ENCODE measurements at places on chromosomes 6 and 20.

- peak; percentile 22 for DNase-seq
Measured at GRCh38 chr20:4809707-4810106, 88.0 kb downstream of the PRND start.

GRCh38 chr20:10632721-10633509 lies 40.9 kb downstream of the JAG1 start:
- no peak for DNase-seq

DNA sequence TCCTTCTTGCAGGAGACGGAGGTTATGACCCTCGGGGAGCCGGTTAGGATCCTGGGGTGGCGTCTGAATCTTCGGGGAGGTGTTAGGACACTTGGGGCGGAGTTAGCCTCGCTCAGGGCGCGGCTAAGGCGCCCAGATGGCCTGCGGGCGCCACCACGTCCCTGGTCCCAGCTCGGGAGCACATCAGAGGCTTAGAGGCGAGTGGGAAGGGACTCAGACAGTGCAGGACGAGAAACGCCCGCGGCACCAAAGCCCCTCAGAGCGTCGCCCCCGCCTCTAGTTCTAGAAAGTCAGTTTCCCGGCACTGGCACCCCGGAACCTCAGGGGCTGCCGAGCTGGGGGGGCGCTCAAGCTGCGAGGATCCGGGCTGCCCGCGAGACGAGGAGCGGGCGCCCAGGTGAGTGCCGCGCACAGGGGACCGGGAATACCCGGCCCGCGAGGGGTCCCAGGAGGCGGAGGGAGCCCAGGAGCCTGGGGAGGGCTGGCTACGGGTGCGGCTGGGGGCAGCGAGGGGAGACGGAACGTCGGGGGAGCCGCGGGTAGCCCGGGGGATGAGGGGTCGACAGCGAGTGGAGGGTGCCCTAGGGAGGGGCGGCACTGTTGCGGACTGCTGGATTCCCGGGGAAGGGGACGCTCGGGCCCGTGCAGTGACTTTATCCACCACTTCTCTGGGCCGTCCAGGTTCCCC lies at the start of gene HCK:
Gene HCK, plus strand, starts transcription at position 153 of the 688 bp plus-strand sequence.
- DNase-seq: no peak

DNA sequence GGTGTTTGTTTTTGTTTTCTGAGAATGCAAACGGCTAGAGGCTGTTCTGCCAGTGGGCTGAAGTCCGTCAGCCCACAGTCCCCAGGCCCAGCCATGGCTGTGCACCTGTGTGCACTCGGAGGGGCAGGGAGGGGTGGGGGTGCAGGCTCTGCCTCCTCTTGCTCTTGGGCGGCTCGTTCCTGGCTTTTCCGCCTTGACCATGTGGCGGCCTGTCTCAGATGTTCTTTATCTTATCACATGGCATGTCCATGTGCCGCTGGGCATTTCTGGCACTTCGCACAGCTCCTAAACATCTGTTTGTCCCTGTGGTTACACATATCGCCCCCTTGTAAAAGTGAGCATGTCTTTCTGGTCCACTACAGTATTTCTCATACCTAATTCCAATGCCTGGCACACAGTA lies 137.0 kb downstream of the CDH4 start:
- DNase-seq: no peak

DNA sequence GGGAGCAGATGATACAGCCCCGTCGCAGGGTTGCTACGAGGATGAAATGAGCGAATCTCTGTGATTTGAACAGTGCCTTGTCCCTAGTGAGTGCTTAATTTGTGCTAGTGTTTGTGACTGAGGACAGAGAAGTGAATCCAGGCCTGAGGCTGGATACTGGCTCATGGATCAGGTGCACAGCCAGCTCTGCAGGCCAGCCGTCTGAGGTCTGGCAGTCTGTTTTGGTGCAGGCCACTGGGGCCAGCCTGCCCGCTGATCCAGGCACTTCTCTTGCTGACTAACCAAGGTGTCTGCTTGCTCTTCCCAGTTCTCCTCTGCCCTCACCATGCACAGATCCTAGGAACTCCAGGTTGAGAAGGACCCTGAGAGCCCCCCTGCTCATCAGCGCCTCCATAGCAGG lies 181.0 kb downstream of the LRFN2 start:
- no peak for DNase-seq

GRCh38 chr6:109235481-109236038 lies 140.3 kb downstream of the CEP57L1 start:
- DNase-seq: no peak

DNA sequence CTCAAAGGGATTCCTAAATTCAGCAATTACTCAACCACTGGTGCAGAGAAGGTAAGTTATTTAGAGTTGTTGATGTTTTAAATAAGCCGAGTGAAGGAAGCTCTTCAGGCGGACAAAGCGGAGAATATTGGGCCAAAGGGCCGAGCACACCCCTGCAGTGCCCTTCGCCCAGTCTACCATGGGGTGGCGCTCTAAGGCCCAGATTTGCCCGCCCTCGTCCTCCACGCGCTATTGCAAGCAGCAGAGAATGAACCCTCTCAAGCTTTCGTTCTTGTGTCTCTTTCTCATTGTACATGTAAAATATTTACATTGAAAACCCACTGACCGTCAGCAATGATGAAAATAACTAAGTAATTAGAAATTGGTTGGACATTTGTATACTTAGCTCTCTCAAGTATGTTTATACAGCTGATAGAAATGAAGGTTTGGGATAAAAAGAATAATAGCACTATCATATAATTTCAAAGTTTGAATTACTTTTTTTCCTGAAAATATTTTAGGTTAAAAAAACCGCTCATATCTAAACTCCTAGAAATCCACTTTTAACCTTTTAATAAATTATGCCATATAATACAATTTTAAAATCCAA lies 195.0 kb upstream of the CEP162 start:
- peak; percentile 5 for DNase-seq

DNA sequence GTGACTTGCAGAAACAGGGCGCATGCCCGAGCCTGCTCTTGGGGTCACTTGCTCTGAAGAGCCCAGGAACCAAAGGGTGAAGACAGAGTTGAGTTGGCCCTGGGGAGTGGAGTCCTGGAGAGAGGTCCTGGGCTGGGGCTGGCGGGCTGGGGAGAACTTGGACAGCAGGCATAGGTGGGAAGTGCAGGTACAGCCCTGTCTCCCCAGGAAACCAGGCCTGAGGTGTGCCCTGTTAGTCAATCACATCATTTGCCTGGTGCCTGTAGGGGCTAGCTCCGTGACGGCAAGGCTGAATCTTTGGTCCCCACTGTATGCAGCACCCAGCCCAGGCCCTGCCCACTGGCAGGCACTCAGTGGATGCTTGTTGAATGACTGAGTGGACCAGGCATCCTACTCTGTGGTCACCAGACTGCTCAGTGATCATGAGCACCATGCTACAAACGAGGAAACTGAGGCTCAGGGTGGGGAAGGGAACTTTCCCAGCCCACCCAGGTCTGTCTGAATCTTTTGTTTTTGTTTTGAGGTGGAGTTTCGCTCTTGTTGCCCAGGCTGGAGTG lies 15.6 kb upstream of the NOL4L start:
- DNase-seq: no peak

GRCh38 chr6:33236852-33237251 lies 28.6 kb downstream of the RING1 start:
- DNase-seq: no peak

DNA sequence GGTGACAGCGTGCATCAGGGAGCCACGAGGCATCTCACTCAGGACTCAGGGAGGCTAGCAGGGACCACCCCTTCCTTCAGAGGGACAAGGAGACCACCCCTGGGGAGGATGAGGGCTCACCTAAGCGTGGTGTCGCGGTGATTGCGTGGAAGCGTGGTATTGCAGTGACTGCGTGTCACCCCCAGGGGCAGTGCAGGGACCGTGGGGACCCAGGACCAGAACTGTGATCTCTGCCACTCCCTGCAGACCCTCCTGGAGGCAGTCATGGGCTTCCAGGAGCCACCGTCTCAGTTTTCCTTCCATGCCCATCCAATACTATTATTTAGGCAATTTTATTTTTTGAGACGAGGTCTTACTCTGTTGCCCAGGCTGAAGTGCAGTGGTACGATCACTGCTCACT lies 147.1 kb downstream of the TAF4 start:
- DNase-seq: no peak

DNA sequence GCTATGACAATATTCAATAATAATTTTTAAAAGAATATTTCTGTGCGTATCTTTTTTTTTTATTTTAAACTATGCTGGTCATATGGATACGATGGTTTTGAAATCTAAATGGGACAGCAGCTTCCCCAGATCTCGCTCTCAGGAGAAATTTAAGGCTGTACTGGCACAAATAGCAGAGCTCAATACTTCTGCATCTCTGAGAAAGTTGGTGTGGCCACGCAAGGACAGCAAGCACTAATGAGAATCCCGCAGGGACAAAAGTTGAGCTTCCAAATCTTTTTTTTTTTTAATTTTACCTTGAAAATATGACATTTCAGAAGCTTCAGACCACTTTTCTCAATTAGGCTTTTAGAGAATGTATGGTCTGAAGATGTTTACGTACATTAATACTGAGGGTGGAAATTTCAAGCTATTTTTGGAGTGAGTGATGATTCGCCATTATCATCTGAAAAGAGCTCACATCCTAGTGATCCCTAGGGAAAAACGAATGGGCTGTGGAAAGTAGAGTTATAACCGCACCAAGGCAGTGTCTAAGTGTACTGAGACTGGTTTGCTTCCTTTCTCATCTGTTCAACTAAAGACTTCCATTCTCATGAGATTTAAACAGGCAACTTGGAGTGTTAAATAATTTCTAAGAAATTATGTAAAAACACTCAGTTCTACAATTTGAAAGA lies 840.0 kb downstream of the C6orf118 start:
- DNase-seq: no peak

DNA sequence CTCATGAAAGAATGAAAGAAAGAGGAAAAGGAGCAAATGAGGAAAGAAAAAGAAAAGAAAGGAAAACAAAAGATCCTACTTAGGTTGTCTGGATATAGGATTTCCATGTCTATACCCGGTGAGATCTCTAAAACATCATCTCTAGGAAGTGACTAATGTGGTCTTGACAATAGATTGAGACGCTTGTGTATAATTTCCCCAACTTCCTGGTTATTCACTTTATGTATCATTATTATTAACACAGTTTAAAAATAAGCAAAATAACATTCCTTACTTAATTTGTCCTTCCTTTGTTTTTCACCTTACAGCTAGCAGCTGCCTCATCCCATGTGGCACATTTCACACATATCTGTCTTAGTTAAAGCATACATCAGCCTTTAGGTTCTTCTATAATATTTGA lies 27.0 kb downstream of the LAMA4 start:
- no peak for DNase-seq

DNA sequence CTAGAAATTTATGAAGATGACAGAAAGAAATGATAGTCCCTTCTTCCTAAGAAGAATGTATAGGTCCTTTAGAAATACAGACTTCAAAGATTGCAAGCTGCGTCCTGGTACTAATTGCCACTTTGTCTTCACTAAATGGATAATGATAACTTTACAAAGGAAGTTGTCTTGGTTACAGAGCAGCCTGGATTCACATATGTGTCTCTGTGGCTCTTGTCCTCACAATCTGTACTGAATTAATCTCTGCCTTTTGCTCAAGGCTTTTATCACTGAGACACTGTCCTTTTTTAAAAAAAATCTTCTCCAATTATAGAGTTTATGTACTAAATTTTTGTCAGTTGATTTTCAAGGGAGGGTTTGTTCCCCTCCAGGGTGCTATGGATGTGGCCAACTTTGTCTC lies 17.5 kb upstream of the MRAP2 start:
- no peak for DNase-seq

DNA sequence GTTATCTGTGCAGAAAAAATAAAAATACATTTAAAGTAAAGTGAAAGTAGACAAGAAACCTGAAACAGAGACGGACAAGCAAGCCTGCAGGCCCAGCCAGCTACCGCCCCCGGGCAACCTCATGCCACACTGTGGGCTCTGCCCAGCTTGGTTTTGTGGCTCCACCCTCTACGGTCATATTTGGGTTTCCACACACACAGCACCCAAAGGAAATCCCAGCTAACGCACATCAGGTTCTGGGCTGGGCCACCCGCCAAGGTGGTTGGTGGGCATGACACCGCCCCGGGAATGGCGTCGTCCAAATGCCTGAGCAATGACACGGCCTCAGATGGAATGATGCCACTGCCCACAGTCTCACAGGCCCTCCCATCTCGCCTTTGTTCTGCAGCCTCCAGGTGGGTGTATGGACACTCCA lies 22.9 kb downstream of the FAM110A start:
- DNase-seq: peak; percentile 67

GRCh38 chr6:158026901-158027589 lies 45.4 kb downstream of the SYNJ2 start:
- DNase-seq: no peak

DNA sequence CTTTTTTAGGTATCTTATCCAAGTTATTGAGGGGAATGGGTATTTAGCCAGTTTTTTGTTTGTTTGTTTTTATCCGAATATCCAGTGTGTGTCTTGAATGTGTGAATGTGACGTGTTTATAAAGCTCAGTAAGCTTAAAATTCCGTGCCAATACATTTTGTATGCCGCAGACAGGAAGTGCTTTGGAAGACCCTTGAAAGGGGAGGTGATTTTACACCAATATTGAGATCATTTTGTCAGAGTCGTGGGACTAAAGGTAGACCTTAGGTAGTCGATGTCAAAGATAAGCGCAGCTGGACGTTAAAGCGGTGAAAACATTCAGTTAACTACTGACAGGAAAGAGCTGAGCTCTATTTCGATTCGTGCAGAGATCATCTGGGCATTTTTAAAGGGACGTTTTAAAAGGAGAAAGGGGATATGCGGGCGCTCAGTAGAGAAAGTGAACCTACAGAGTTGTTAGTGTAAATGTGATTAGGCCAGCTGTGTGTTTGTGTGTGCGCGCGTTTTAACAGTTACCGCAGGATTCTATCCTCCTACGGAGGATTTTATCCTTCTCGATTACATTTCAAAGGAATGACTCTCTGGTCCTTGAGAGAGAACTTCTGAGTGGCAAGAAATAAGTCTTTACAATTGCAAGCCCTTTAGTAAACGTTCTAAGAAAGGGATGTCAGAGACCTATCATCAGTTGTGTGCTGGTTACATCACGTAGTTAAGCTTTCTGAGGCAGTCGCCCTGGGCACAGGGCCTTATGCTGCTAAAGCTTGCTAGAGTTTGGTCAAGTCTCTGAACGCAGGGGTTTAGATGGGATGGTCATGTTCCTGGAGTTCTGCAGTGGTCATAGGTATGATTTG lies 625 bp upstream of the ECHDC1 start:
- no peak for DNase-seq

- no peak for DNase-seq
Measured at GRCh38 chr6:56529594-56530191, 113.0 kb downstream of the DST start.

DNA sequence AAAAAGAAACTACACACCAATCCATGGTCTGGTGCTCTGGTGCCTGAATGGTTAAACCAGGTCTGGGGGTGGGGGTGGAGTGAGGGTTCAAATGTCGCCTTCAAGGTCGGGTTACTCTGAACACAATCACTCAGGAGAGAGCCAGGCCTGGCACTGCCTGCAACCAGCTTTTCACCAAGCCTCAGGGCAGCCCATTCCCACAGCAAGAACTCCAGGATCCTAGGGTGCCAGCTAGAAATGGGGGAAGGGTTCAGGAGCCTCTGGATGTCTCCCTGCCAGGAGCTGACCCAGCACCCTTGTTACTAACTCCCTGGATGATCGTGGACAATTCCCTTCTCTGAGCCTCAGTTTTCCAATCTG lies 6.7 kb downstream of the SDC4 start:
- DNase-seq: no peak
